H54 (cell line): ENCODE measurements at places on chromosomes 6 and 20.

DNA sequence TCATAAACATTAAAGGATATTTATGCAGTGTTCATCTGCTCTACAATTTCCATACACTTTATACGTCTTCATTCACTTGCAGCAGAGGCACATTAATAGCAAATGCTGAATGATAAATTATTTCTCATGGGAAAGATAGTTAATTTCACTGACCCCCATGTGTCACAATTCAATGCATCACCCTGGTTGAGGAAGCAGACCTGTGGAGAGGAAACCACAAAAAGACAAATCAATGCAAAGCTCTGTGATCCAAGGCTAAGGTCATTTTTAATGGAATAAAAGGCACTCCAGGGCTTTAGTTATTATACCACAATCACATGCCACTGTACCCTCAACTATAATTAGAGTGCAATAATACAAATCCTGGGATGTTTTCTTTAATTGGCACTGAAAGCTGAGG is 40.3 kb upstream of the TENT5A start:
- DNase-seq: no peak

- no peak for DNase-seq
Observed at GRCh38 chr6:97449444-97449966, 166.5 kb upstream of the MMS22L start.

DNA sequence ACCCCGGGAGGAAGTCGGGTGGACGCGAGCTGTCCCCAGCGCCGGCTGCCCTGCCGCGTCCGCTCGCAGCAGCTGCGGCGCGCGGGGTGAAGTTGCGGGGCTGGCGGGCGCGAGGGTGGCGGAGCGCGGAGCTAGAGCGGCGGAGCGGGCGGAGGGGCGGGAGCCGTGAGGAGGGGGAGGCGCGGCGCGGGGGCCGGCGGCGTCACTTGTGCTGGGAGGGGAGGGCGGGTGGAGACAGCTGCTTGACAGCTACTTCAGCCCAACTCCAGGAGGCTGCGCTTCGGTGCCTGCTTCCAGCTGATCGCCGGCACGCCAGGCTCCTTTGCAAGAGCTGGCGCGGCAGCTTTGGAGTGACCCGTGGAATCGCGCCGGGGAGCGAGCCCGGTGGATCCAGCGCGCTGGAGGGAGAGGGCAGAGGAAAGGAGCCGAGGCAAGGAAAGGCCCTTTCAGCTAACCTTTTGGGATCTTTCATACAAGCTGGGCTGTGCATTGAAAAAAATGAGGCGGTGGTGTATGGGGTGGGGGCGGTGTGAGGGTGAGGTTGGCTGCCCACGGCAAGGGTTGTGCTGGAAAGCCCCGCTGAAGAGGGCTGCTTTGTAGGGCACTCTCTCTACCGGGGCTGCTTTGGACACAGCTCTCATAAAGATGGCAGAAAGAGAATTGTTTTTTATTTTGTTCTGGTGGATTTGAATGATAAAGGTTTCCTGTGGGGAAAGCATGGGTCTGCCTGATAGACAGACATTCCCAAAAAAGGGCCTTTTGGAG is 24.6 kb downstream of the RIPOR2 start:
- DNase-seq: no peak

DNA sequence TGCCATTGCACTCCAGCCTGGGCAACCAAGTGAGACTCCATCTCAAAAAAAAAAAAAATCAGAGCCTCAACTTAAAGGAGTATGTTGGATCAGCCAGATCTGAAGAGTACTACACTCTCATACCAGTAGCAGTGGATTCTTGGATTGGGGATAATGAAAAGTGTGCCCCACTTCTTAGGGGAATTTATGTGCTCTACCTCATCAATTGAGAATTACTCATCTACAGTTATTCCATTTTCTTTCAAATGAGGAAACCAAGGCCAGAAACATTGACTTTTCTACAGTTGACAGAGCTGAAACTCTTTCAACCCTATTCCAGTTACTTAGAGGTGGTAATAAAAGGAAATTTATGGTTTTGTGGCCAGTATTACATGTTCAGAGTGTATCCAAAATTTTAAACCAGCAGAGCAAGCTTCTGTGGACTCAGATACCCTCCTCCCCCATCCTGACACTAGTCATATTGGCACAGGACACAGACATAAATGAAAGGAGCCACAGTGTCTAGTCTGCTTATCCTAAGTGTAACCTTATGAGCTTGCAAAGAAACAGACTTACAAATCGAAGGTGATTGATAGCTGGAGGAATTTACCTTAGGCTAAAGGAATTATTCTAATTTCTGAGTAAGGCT is 51.2 kb downstream of the ORC3 start:
- no peak for DNase-seq

- DNase-seq: no peak
Observed at GRCh38 chr20:2693286-2694007, 867 bp downstream of the EBF4 start.

DNA sequence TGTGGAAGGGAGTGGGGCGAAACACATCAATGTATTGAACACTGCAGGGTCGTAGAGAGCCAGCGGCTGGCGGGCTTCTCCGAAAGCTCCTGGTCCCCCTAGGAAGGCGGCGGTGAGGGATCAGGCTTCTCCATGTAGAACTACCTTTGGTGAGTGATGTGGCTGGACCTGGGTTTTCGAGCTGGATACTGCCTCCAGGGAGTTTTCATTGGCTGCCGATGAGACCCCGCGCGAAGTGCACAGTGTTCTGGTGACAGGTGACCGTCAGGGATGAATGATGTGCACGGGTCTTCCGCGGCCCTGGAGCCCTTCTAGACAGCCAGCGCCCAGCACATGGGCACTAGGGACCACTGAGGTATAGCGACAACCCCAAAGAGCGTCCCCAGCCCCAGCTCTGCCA is 16.4 kb downstream of the ABT1 start:
- DNase-seq: no peak

DNA sequence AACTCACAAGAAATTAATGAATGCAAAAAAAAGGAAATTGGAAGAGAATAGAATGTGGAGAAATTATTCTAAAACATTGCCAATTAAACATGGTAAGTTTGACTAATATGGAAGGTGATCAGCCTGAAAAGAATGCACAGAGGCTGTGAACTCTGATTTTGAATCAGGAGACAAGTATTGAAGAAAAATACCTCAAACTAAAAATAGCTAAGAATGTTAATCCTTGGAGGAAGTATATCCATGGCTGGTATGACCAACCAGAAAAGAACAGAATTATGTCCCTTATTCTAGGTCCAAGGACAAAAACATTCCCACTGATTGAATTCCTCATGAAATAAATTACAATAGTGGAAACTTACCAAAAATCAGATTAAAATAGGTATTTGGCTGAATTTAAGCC is 7.3 kb upstream of the RIMS1 start:
- no peak for DNase-seq

GRCh38 chr20:7146552-7147219 is 379.2 kb downstream of the BMP2 start:
- DNase-seq: no peak

DNA sequence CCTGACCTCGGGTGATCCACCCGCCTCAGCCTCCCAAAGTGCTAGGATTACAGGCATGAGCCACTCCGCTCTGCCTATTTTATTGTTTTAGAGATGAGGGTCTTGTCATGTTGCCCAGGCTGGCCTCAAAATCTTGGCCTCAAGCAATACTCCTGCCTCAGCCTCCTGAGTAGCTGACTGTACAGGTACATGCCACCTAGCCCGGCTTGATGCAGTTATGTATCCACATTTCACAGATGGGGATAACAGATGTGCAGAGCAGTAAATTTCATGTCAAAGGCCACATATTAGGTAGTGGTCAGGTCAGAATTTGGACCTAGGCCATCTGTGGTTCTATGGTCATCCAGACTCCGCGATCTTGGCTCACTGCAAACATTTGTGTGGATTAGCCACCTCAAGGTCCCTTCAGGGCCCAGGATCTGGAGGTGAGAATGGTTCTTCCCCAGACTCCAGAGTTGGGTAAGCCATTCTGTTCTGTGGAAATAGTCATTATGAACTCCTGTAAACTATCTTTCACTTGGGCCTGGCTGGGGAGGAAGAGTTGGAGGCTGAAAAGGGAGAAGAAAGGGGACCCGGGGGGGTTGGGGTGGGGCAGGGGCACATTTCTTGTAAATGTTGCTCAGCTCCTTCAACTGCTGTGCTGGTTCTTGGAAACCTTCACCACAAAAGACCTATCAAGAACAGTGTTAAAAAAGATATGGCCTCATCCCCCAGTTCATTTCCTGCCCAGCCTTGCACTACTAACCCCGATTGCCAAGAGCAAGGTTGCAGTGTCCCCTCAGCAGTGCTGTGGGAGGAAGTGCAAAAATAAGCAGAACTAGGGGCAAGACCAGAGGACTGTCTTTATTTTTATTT is 13.0 kb downstream of the PIM1 start:
- DNase-seq: no peak

- no peak for DNase-seq
Observed at GRCh38 chr6:89258912-89259311, 41.8 kb upstream of the GABRR1 start.

- DNase-seq: no peak
Observed at GRCh38 chr6:41901882-41902519, 6.8 kb upstream of the USP49 start.

GRCh38 chr6:108656836-108657235 is 96.1 kb downstream of the FOXO3 start:
- no peak for DNase-seq

GRCh38 chr20:23200914-23201313 is 114.8 kb upstream of the CD93 start:
- DNase-seq: no peak

DNA sequence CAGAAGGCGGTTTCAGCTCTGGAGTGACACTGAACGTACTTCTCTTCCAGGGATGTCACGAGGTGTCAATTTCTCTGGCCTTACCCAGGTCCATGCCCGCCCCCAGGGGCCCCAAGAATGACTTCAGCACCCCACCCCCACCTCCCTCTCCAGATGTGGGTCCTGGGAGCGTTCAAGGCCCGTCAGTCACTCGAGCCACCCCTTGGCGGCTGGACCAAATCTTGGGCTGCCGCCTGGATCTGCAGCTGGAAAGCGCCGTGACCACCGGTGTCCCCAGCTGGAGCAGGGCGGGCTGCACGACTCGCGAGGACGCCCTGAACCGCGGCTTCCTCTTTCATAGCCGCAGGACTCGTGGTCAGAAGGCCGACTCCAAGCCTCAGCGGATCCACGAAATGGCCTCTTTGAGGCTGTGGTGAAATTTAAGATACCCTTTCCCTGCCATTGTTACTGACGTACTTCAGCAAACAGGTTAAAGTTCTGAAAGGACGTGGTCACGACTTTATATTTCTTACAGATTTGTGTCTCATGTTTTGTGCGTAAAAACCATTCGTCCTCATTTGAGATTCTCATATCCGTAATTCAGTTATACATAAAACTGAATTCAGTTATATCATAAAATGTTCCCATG is 29.3 kb downstream of the TRIM38 start:
- DNase-seq: peak; percentile 34

GRCh38 chr6:71056656-71057055 is 99.8 kb upstream of the B3GAT2 start:
- DNase-seq: no peak

DNA sequence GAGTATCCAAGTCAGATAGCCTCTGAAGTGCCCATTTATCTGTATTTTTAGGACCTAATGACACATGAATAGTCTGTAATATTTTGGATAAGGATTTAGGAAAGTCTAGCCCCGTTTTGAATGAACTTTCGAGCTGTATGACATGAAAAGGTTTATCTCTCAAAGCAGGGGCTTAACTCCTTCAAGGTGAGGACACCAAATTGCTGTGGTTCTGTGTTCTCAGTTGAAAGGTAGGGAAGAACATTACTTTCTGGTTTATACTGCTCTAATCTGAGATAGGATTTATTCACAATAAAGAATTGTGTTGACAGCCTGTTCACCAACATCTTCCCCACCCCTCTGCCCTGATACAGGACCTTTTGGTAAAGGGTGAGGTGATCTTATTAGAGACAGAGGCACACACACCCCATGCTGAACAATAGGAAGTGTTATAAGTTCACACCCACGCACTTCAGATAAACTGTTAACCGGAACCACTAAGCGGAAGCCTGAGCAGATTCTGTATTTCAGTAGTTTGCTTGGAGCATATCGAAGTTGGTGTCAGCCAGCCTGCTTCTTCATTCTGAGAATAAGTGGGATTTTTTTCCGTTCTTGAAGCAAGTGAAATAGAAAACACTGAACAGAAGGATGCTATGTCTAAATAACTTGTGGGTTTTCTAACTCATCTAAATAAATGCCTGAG is 223.3 kb downstream of the TMEM242 start:
- DNase-seq: no peak
